ENCODE measurements at places on chromosomes 2 and 18.

DNA sequence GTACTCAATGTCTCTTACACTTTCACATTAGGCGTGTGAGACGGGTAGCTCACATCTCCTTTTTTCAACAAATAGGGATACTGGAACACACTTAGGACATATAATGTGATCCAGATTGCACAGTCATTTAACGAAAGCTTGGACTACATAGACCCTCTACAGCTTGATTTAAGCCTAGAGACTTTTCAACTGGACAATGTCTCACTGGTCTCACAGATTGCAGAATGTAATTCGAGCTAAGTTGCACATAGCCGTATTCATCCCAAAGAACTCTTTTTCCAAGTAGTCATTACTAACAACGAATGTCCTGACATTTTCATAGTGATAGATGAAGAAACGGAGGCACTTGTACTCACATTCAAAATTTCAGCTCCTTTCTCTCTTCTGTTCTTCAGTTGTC, 612.1 kb downstream of the ZEB2 start:
- DNase-seq = peak; percentile 51

DNA sequence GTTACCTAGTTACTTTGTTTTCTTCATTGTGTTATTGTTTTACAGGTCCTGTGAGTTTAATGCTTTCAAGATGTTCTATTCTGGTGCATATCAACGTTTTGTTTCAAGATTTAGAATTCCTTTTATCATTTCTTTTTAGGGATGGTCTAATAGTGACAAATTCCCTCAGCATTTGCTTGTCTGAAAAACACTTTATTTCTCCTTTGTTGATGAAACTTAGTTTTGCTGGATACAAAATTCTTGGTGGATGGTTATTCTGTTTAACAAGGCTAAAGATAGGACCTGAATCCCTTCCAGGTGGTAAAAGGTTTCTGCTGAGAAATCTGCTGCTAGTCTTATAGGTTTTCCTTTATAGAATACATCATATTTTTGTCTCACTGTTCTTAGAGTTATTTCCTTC, 102.3 kb downstream of the RND3 start:
- no peak for DNase-seq

GRCh38 chr2:179636100-179636980, 225.1 kb downstream of the ZNF385B start:
- DNase-seq = no peak

DNA sequence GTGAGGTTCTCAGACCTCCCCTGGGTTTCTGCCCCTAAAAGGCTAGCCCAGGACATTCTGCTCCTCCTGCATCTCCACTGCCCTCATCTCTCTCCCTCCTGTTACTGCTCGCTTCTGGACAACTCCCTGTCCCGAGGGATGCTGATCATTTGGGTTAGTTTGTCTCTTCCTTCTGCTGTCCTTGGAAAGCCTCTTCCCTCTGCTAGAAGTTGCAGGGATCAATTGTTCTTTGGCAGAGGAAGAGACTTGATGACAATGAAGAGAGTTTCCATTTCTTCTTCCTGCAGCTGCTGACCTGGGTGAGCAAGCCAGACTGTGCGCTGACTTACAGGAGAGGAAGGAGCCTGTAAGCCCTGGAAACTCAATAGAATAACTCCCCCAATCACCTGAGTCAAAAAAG, 68.9 kb downstream of the RDH14 start:
- DNase-seq = no peak

GRCh38 chr2:133346654-133347053, 221.6 kb downstream of the NCKAP5 start:
- DNase-seq = peak; percentile 91

DNA sequence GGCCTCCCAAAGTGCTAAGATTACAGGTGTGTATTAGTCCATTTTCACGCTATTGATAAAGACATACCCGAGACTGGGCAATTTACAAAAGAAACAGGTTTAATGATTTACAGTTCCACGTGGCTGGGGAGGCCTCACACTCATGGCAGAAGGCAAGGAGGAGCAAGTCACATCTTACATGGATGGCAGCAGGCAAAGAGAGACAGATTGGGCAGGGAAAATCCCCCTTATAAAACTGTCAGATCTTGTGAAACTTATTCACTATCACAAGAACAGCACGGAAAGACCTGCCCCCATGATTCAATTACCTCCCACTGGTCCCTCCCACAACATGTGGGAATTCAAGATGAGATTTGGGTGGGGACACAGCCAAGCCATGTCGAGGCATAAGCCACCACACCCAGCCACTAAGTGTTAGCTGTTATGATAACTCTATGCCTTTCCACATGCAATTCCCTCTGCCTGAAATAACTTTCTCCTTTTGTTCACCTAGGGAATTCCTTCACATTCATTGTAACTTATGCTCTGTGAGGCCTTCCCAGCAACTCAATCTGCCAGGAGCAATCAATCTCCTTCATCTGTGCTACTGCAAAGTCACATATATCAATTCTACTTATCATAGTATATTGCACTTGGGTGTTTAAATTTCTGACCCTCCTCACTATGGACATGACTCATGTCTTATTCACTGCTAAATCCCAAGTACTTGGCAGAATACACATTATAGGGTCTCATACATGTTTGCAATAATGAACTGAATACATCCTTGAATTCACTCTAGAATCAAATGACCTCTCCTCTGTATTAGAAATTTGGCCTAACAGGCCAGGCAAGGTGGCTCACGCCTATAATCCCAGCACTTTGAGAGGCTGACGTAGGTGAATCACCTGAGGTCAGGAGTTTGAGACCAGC, 7.4 kb downstream of the MCEE start:
- peak; percentile 7 for DNase-seq

DNA sequence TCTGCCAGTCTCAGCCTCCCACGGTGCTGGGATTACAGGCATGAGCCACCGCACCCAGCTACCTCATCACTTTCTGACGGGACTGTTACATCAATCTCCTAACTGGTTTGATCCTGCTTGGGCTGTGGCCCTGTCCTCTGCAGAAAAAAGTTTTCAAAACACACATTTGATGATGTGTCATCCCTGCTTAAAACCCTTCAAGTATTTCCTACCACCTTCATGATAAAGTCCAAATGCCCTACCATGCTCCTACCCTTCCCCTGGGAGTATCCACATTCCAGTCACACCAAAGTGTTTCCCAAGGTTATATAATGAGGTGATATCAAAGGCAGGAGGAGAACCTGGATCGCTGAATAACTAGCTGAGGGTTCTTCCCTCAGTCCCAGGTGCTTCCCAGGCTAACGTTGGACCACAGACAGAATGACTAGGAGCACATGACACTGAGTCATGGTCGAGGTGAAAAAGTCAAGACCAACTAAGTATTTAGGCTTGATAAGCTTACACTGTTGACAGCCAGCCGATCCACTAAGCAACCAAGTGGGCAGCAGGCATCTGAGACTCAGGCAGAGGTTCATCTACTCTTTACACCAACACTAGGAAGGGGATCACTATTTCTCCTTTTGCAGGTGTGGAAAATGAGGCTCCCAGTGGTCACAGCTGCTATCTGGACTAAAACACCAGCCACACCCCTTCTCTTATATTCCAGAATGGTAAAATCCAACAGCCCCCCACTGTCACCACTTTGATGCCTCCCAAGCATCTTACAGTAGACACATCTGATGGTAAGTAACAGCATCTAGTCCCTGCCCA, 31.8 kb downstream of the CYRIA start:
- no peak for DNase-seq

DNA sequence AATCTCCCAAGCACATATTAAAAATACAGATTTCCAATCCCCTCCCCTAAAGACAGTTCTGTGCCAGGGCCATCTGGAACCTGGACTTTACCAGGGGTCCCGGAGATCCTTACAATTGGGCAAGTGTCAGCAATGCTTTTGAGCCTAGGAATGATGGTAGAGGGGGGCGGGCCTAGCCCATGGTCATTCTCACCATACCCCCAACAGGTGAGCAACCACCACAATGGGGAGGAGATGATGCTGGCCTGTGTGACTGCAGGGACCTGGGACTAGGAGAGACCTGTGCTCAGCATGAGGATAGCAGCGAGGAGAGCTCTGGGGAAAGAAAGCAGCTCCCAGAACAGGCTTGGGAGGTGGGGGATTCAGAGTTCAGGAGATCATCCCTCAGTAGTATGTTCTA, 13.9 kb upstream of the ASAP2 start:
- DNase-seq = no peak

DNA sequence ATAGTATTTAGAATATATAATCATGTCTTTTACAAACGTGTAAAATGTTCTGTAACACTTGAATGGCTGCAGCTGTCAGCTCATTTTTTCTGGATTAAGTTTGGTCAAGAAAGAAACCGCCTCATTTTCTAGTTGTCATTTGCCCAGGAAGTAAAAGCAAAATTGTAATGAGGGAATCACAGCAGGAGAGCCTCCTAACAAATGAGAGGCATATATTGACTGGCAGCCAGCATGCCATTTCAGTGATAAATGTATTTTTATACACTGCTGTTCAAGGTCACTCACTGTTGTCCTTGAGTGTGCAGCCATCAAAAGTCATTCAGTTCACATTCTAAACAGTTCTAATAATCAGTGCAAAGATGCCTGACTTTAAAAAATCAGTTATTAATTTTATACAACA, 144.3 kb upstream of the BOD1L2 start:
- peak; percentile 23 for DNase-seq

DNA sequence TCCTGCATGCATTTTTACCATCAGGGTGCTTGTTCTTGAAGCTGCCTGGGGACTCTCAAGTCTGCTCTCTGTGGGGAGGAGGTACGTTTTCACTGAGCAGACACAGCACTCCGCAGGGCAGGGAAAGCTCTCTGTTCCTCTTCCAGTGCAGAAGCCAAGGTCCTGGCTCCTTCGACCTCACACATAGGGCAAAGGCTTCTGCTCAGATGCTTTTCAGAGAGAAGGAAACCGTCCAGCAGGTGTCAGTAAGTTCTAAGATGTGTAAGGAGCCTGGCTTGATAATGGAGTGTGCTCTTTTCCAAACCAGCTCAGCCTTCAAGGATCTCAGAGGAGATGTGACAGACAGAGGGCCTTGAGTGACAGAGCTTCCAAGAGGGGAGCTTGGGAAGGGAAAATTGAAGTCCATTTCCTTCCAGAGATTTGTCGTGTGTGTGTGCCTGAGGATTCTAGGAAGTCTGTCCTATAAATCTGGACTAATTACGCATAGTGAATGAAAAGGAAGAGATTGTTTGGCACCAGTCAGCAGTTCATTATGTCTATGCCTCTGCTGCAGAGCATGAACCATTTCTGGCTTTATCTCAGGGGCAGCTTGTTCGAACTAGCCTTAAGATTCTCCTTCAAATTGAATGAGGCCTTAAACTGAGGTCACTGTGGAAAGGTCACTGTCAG, 67.3 kb upstream of the UPP2 start:
- DNase-seq = peak; percentile 54

- peak; percentile 94 for DNase-seq
Measured at GRCh38 chr2:42010743-42011298, 37.0 kb upstream of the PKDCC start.

GRCh38 chr2:13481201-13481600, 764.5 kb downstream of the TRIB2 start:
- DNase-seq = peak; percentile 9

DNA sequence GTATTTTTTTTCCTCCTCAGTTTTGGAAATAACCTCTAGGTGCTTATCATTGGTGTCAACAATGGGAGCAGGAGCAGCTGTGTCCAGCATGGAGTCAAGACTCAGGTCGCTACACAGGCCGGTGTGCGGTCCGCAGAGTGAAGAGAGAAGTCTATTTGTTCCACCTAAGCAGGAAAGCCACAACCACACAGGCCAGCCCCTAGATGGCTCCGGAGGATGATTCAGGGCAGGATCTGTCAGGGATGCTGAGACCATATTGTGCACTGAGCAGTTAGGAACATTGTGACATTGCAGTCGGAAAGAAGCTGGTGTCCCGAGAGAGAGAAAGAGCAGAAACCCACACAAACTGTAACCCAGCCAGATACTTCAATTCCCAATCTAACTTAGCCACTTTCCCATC, 136.9 kb downstream of the GAREM1 start:
- DNase-seq = no peak

DNA sequence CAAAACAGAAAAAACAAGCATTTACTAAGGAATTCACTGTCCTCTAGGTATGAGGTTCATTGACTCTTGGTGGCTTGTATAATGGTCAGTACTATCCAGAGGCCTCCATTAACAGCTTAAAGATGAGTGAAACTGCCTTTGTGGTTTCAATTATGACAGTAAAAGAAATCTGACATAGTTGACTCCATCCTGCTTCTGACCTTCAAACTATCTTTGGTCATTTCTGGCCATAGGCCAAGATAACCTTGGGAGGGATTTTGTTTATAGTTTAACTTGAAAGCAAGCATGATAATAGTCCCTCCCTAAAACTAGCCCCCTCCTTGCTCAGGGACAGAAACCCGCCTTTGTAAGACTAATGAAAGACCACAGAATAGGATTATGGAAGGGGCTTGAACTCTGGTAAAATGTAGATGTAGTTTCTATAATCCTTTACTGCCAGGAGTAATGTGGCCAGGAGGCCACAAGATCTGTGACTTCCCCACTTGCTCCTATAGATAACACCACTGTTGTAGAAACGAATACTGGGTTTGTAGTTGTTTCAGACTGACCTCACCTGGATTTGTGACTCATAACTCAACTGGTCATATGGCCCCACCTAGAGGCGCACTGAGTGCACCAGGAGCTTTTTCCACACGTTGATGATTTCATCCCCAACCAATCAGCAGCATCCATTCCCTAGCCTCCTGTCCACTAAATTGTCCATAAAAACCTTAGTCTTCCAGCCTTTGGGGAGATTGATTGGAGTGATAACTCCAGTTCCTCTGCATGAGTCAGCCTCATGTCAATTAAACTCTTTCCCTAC, 8.6 kb upstream of the PLEKHM3 start:
- DNase-seq = no peak

- no peak for DNase-seq
Measured at GRCh38 chr2:137348301-137348700, 583.0 kb downstream of the THSD7B start.
